ENCODE measurements at places on chromosomes 5 and 9.

DNA sequence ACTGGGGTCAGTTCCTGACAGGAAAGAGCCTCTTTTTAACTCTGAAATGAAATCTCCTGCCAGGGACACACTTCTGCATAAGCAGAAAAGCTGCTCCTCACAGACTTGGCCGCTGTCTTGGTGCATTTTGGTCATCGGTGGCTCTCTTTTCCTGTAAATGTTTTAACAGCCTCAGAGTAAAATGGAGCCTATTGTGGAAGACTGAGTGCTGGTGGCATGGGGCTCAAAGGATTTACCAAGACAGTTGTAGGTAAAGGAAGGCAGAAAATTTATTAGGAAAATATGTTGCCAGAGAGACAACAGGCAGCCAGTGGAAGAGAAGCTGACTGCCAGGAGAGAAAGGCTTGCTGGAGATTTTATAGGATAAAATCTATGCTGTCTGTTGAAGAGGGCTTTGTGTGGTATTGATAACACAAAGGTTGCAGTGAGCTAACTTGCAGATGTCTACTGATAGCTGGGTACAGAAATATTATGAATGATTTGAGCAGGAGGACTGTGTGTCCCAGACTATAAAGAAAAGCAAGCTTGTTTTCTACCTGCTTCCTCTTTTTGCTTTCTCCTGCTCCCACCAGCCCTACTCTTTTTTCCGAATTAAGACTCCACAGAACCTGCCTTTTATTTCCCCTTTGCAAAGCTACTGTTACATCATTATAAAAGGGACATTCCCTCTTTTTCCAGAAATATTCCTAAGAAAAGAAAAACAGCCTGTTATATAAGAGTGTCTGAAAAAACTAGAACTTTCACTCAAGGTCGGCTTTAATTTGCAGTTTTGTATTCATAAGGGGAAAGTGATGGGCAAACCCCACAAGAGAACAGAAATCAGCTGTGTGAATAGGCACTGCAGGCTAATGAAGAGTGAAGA is 27.9 kb upstream of the IFNA14 start:
- no peak for DNase-seq

GRCh38 chr5:65137631-65138030 is 344.1 kb downstream of the ADAMTS6 start:
- no peak for DNase-seq

DNA sequence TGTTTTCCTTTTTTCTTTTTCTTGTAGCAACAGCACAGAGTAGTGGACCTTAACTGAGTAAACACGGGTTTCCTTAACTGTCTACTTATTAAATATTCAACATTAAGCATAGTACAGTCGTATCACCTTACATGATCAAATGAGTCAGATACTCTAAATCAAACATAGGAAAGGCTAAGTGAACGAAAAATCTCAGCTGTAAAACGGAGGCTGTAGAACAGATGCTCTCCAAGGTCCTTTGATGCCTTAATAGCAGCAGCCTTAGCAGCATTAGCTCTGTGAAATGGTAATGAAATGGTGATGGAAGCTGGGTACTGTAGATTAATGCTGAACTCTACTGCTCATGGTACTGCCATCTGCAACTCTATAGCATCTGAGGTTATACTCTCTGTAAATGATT is 1433.3 kb upstream of the C9orf72 start:
- no peak for DNase-seq

GRCh38 chr9:115593587-115594091 is 475.7 kb upstream of the TNC start:
- DNase-seq, result no peak

DNA sequence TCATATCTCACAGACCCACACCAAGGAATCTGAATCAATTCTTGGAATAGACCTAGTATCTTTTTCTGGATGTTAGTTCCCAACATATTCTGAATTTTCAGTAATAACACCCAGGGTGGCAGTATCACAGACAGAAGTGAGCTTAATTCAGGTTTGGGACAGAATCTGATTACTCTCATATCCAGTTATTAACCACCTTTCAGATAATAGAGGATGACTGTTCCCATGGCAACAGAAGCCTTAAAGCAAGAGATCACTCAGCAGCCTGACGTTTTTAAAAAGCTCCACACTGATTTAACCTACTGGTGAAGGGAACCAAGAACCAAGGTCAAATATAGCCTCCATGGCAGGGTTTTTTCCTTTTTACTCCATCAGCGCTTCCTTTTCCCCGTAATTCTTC is 68.4 kb downstream of the ACTBL2 start:
- DNase-seq, result no peak

DNA sequence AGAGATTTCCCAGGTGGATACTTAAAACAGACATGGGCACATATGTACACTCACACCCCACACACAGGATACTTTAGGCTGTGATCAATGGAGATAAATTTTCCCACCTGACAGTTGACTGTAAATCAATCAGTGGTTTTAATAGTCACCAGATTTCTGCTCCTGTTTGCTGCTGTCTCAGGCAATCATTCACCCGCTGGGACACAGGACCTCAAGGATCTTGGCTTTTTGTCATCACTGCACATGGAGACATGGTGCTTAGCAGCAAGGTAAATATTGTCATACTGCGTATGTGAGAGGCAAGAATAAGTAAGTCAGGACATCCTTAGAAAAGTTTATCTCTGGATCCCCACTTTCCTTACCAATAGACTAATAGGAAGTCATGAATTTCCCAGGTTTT is 60.8 kb upstream of the KLF9 start:
- DNase-seq, result no peak
